Fibroblast of lung (primary cell): ENCODE measurements at places on chromosomes 4 and X.

- DNase-seq: no peak
Measured at GRCh38 chrX:112768563-112768962, 72.1 kb downstream of the AMOT start.

- no peak for DNase-seq
Measured at GRCh38 chr4:7103607-7104365, 35.9 kb upstream of the GRPEL1 start.

GRCh38 chr4:153181293-153181692 lies 22.9 kb upstream of the TRIM2 start:
- no peak for DNase-seq

DNA sequence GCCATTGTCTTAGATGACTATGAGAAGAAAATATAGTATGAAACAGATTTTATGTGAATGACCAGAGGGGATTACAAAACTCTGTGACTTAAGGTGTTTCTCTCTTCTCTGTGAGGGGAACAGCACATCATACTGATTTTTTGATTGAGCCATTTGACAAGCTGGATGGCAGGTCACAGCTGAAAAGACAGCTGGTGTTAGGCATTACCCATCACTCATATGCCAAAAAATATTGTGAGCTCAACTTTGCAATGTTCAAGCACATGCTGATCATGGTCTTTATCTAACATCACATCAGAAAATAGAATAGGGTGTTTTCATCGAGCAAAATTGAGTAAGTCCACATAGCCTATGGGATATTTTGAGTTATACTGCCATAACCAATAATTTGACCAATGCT lies 86.7 kb upstream of the TECRL start:
- DNase-seq: no peak

- DNase-seq: no peak
Measured at GRCh38 chrX:152528193-152528592, 77.1 kb upstream of the GABRA3 start.

GRCh38 chrX:53356186-53356585 lies 66.3 kb downstream of the SMC1A start:
- no peak for DNase-seq

GRCh38 chr4:88803600-88804096 lies 106.0 kb upstream of the NAP1L5 start:
- DNase-seq: peak; percentile 87

- no peak for DNase-seq
Measured at GRCh38 chrX:16711893-16712547, 449 bp downstream of the CTPS2 start.

- no peak for DNase-seq
Measured at GRCh38 chr4:15034071-15034764, 31.9 kb downstream of the CPEB2 start.

DNA sequence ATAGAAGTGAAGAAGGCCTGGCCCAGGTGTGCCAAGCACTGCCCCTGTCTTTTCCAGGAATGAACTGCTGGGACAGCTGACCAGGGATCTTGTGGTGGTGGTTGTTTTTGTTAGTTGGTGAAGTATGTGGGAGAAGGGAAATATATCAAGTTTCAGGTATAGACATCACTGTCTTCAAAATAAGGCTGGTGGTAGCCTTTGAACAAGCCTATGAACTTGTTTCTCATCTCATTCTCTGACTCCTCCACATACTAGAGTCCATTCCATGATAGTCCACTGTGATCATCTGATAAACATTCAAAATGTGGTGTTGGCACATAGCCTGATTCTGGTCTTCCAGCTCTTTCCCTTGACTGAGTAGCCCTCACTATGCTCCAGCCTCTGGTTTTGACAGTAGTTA lies 303.7 kb downstream of the CAMK2D start:
- DNase-seq: peak; percentile 38
